ENCODE measurements at places on chromosomes 4 and X. TPM values are rescaled to one million over a fixed set of nuclear protein-coding genes. Genes with fewer than 3 reads are reported as not detected.

The GATA1 gene
- not detected for total RNA-seq

GRCh38 chrX:38335382-38335781 lies 8.1 kb upstream of the RPGR start:
- no peaks in the 10 kb centered on the region for H3K27me3 ChIP-seq
- H3K27ac ChIP-seq = no peak overlapping the region
- no peak for DNase-seq
- H3K4me1 ChIP-seq = no peaks in the 10 kb centered on the region
- no peak overlapping the region for H3K4me3 ChIP-seq

The CSAG1 gene
- total RNA-seq = not detected

The CCDC110 gene
- 2.0 TPM for total RNA-seq

DNA sequence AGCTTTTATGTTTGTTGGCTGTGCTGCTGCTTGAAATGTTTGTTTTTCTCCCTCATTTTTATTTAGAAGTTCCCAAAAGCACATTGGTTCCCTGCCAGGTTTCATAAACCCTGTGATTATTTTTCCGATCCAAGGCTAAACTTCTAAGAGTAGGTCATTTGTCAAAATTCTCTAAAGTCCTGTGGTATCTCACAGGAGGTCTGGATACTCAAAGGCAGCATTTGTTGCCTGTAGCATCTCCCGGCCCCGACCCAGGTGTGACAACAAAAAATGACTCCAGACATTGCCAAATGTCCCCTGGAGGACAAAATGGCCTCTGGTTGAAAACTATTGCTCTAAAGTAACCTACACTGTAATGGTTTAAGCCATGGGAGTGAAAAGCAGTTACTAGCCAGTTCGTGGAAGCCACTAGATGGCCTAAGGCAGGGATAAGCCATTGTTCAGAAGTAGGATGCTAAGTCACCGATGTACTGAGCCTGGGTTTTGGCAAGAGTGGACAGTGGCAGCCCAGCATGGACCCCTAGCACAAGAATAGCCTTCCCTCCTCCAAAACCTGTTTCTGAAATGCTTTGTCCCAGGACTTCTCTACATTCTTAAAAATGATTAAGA lies 256.1 kb downstream of the THOC2 start:
- H3K4me3 ChIP-seq = no peak overlapping the region
- H3K36me3 ChIP-seq = no peaks in the 10 kb centered on the region
- H3K4me1 ChIP-seq = peaks cover 4% of the 10 kb centered on the region
- H3K27ac ChIP-seq = no peak overlapping the region
- no peaks in the 10 kb centered on the region for H3K27me3 ChIP-seq
- DNase-seq = no peak

- H3K4me1 ChIP-seq = peaks cover 5% of the 10 kb centered on the region
- no peak for DNase-seq
- H3K27me3 ChIP-seq = peaks cover 72% of the 10 kb centered on the region
Measured at GRCh38 chr4:5018603-5019002, 655 bp downstream of the CYTL1 start.

GRCh38 chr4:15418956-15419355 lies 8.9 kb upstream of the C1QTNF7 start:
- peaks cover 11% of the 10 kb centered on the region for H3K4me1 ChIP-seq
- no peak overlapping the region for H3K4me3 ChIP-seq
- H3K36me3 ChIP-seq = no peaks in the 10 kb centered on the region
- H3K27me3 ChIP-seq = no peaks in the 10 kb centered on the region

- peaks cover 24% of the 10 kb centered on the region for H3K27me3 ChIP-seq
- H3K27ac ChIP-seq = no peak overlapping the region
- H3K4me1 ChIP-seq = peaks cover 9% of the 10 kb centered on the region
Measured at GRCh38 chr4:10587697-10588096, 96.9 kb downstream of the CLNK start.

The SLITRK4 gene
- total RNA-seq = 0.30 TPM

- H3K36me3 ChIP-seq = no peaks in the 10 kb centered on the region
- no peak overlapping the region for H3K27ac ChIP-seq
- DNase-seq = no peak
- H3K4me1 ChIP-seq = no peaks in the 10 kb centered on the region
- no peak overlapping the region for H3K4me3 ChIP-seq
- no peaks in the 10 kb centered on the region for H3K27me3 ChIP-seq
Measured at GRCh38 chr4:168674866-168675265, 178.0 kb downstream of the PALLD start.

The ATP1B4 gene
- total RNA-seq = 1.8 TPM

The FAM9C gene
- total RNA-seq = not detected

The SH3TC1 gene
- total RNA-seq = 13.6 TPM

DNA sequence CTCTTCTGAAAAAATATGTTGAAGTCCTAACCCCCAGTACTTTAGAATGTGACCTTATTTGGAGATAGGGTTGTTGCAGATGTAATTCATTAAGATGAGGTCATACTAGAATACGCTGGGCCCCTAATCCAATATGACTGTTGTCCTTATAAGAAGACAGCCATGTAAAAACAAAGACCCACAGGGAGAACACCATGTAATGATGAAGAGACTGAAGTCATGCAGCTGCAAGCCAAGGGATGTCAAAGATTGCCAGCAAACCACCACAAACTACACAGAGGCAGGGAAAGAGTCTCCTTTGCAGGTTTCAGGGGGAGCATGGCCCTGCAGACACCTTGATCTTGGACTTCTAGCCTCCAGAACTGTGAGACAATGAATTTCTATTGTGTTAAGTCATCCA lies 37.4 kb downstream of the CXorf58 start:
- no peak for DNase-seq
- H3K4me1 ChIP-seq = no peaks in the 10 kb centered on the region
- H3K36me3 ChIP-seq = no peaks in the 10 kb centered on the region
- H3K27me3 ChIP-seq = no peaks in the 10 kb centered on the region
- H3K4me3 ChIP-seq = no peak overlapping the region

- no peak overlapping the region for H3K27ac ChIP-seq
- DNase-seq = no peak
- H3K36me3 ChIP-seq = peaks cover 5% of the 10 kb centered on the region
- no peak overlapping the region for H3K4me3 ChIP-seq
Measured at GRCh38 chr4:94605241-94605805, 152.4 kb upstream of the BMPR1B start.

The ADAMTS3 gene
- total RNA-seq = 0.60 TPM

All from left ventricle myocardium inferior (tissue), 1 donor.